ENCODE measurements at places on chromosomes 11 and 22.

DNA sequence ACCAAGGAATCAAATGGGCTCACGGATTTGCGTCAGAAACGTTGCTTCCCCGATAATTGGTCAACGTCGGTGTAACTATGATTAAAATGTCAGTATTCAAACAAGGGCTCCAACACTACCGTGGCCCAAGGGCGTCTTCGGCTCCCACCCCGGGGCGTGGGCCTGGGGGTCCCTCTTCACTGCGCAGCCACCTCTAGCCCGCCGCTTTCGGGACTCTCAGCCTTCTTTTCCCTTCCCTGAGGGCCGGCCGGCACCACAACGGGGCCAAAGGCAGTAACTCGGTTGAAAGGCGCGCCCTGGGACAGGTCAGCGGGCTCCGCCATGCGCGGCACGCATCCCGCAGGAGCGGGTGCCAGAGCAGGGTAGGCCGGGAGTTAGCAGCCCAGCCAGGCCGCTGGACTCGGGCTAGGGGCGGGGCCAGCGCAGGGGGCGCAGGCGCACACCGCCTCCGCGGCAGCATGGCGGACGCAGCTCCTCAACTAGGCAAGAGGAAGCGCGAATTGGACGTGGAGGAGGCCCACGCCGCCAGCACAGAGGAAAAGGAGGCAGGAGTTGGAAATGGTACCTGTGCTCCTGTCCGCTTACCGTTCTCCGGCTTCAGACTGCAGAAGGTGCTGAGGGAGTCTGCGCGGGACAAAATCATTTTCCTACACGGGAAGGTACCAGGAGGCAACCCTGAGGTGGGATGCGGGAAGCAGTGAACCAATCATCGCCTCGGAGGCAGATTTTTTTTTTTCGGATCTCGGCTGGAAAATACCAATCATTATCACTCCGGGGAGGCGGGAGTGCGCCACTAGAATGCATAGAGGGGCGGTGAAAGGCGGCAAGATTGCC lies at the start of gene DCPS:
Gene DCPS, plus strand, starts transcription at position 438 of the 834 bp plus-strand sequence. Its CDS starts 21 bp downstream, at position 459.
- peak; percentile 88 for DNase-seq

- DNase-seq = no peak
Measured at GRCh38 chr22:43436868-43437267, 25.1 kb downstream of the MPPED1 start.

DNA sequence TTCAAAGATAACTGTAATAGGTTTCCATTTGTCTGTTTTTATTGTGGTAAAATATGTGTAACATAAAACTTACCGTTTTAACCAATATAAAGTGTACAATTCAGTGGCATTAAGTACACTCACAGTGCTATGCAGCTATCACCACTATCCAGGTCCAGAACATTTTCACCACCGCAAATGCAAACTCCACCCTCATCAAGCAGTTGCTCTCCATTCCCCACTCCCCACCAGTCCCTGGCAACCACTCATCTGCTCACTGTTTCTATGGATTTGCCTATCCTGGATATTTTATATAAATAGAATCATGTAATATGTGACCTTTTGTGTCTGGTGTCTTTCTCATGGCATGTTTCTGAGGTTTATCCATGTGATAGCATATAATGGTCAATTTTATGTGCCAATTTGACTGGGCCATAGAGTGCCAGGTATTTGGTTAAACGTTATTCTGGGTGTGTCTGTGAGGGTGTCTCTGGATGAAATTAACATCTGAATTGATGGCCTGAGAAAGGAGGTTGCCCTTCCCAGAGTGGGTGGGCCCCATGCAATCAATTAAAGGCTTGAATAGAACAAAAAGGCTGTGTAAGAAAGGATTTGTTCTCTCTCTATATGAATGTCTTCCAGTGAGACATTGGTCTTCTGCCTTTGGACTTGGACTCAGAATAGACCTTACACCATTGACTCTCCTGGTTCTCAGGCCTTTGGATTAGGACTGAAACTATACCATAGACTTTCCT lies 17.2 kb upstream of the SMCO4 start:
- DNase-seq = no peak

DNA sequence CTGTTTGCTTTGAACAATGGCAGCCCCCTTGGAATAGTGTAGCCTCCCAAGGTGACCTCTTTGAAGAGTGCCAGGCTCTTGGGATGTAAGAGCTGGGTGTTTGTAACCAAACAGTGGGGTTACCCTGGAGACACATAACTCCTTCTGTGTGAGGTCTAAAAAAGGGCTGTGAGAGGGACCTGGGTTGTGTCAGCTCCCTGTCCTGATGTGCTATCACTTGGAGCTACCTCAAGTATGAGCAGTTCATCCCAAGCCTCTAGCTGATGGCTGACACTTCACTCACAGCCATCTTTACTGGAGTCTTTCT lies 40.2 kb downstream of the TSPAN18 start:
- no peak for DNase-seq

DNA sequence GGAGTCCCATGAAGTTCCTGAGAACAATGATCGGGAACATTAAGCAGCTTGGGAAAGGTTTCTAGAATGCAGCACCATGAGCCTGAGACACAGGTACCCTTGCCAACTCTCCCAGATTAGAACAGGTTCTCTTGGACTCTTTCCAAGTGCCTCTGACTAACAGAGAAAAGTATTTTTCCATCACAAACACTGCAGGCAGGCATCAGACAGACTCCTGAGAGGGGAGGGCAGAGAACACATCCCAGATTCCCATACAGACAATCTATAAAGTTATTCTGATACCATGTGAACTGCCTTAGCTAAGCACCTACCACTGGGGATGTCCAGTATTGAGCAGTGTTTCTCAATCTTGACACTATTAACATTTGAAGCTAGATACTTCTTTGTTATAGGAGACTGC lies 27.3 kb downstream of the SERGEF start:
- no peak for DNase-seq

- no peak for DNase-seq
Measured at GRCh38 chr11:86812322-86812670, 12.0 kb downstream of the PRSS23 start.

GRCh38 chr11:45390407-45390806 lies 104.3 kb upstream of the SYT13 start:
- no peak for DNase-seq

- no peak for DNase-seq
Measured at GRCh38 chr11:75849894-75850293, 34.9 kb downstream of the UVRAG start.

DNA sequence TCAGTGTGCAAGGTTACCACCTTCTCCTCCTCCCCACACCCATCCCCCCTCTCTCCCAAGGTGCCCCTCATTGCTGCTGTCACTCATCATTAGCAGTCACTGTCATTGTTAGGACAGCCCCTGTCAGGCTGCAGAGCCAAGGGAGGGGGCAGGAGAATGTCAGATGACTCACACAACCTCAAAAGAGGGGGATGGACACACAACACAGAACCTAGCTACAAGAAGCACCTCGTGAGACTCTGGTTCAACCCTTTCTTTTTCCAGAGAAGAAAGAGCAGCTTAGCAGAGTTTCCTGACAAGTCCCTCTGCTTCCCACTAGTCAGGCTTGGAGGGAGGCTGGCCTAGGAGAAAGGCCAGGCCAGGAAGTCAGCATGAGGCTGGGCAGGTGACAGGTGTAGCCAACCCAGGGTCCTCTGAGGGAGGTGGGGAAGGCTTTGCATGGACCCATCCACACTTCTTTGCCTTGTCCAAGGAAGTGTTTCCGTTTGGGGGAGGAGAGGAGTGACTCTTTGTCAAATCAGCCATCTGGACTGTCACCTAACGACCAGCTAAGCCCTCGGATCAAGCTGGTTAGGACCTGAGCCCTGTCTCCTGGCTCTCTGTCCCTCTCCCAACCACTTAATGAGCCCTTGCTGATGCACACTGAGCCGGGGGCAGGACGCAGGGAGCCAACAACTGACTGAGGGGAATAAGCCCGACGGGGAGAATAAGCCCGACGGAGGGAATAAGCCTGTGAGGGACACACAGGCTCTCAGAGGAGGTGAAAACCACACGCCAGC lies 18.3 kb downstream of the ADORA2A start:
- DNase-seq = no peak

GRCh38 chr11:120058931-120059330 lies 79.0 kb downstream of the TRIM29 start:
- DNase-seq = no peak

GRCh38 chr11:90491466-90491865 lies 268.6 kb upstream of the CHORDC1 start:
- DNase-seq = no peak

- peak; percentile 10 for DNase-seq
Measured at GRCh38 chr11:9231848-9232177, 33.3 kb downstream of the DENND5A start.

DNA sequence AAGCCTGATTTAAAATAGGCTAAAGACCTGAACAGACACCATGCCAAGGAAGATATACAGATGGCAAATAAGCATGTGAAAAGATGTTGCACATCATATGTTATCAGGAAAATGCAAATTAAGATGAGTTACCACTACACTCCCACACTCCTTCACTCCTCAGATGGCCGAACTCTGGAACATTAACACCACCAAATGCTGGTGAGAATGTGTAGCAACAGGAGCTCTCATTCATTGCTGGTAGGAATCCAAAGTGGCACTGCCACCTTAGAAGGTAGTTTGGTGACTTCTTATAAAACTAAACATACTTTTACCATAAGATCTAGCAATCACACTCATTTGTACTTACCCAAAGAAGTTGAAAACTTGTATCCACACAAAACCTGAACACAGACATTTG lies 2047.3 kb downstream of the LRRC4C start:
- no peak for DNase-seq

DNA sequence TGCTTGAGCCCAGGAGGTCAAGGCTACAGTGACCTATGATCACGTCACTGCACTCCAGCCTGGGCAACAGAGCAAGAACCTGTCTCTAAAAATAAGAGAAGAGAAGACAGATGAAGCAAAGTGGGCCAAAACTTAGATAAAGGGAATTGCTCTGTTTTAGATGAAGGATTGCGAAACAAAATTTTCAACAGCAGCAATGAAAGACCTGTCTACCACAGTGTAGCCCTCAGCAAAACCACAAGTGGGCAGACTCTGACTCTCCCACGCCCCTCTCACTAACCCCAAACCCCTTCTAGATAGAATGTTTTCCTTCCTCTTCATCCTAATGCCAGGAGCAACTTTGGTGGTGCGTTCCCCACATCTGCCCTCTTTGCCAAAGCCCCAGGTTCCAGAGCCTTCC lies 105.6 kb upstream of the ALDH3B2 start:
- no peak for DNase-seq

DNA sequence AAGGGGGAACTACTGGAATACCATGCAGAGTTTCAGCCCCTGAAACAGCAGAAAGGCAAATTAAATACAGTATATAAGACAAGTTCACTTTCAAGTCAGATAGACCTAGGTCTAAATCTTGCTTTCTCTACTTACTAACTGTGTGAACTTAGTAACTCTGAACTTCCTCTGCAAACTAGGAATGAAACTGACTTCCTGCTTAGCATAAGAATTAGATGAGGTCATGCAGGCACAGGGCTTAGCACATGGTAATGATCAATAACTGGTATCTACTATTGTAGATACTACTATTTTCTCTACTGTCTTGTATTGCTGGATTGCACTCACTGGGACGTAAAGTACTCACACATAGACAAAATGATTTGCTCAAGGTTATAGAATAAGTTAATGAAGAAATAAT lies 51.5 kb upstream of the MTNR1B start:
- no peak for DNase-seq

DNA sequence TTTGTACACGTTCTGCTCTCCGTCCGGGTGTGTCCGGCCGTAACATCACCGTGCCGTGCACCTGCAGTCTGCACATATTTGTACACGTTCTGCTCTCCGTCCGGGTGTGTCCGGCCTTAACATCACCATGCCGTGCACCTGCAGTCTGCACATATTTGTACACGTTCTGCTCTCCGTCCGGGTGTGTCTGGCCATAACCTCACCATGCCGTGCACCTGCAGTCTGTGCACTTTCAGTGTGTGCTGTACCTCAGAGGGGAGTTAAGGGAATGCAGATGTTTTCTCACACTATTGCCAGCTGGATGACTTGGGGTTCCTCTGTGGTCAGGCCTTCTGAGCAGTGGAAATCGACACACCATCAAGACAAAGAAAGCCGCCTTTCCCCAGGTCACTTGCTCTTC lies 4.2 kb downstream of the TTLL8 start:
- DNase-seq = no peak

DNA sequence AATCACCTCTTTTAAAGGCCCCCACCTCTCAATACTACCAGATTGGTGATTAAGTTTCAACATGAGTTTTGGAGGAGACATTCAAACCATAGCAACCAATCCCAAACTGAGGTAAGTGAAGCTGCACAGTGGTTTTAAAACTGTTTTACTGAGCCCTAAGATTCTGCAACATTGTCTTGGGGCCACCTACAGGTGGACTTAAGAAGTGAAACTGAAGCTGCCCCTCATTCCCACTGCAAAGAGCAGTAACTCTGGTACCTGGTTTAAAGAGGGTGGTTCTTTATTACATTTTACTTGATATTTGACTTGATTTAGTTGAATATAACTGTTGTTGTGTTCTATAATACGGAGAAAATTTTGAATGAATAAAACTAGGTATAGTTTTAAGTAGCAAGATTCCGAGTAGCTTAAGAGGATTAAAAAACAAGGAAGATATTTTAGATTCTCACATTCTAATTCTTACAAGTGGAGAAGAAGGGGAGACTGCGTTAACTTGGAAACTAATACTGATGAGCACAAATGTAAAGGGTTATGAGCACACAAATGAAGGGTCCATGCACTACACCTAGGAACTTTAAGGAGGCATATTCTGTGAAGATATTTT lies 26.7 kb downstream of the SYT9 start:
- no peak for DNase-seq

DNA sequence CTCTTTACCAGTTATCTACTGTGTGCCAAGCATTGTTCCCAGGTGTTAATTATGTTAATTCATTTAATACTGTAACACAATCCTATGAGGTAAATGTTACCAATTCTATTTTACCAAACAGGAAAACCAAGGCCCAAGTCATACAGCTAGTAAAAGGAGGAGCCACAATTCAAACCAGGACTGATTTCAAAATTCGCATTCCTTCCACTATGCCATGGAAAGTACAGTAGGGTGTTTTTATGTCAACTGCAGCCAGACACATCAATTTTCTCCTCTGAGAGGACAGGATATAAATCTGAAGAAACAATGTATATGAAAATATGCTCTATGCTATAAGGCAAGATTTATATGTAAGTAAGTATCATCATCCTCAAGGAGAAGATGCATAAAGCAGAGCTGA lies 104.3 kb downstream of the RPL27A start:
- no peak for DNase-seq
